Stimulated activated CD4-positive, alpha-beta T cell treated with anti-CD3 and anti-CD28 coated beads, Interleukin-2, amount 100 ng/mL, for 48 hours (primary cell): ENCODE measurements at places on chromosomes 1 and 21.

GRCh38 chr1:180194546-180195207 lies 35.4 kb upstream of the LHX4 start:
- no peak for DNase-seq

DNA sequence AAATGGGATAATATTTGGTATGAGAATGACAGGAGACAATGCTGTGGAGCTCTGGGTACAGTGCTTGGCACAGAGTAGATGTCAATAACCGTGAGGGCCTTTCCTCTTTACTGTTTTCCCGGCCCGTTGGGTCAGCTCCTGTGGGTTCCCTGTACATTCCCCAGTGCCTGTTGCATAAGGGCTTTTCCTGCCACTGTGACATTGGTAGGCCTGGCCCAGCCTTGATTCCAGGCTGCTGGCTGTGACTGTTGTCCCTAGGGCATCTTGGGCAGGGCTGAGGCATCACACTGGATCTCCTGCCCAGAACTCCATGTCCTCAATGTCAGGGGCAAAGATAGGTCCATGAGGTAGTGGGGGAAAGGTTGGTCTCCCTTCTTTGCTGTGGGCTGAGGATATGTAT lies 25.8 kb upstream of the MYCL start:
- no peak for DNase-seq

DNA sequence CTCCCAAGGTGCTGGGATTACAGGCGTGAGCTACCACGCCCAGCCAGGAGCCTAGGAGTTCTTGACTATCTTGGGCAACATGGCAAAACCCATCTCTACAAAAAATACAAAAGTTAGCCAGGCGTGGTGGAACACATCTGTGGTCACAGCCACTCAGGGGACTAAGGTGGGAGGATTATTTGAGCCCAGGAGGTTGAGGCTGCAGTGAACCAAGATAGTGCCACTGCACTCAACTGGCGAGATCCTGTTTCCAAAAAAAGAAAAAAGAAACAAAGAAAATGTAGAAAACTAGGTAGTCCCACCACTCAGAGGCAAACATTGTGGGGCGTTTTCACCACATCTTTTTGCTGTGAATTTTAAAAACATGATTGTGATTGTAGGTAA lies 141.3 kb downstream of the ZZZ3 start:
- no peak for DNase-seq

DNA sequence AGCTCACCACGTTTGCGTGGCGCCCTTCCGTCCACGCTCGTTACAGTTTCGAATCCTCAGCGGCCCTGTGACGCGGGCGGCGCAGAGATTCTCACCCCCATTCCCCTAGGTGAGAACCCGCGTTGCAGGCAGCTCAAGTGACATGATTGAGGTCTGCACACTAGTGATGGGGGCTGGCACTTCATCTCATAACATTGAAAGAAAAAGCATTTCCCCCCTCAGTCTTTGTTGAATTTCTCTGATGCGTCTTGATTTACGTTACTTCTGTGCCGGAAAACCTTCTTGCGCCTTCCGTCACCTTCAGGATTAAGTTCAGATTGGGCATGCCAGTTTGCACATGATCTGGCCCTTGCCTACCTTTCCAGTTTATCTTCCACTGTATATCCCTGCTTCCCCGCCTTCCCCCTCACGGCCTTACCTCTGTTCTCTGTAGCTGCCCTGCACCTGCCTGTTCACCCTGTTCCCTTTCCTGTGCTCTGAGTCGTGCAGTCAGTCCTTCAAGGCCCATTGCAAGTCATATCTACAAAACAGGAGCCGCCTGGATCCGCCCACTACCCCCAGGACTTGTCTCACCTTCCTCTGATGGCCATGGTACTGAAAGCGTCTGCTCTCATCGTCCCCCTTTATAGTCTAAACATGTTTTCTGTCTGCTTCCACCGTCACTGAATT lies 1.1 kb downstream of the CTPS1 start:
- DNase-seq = peak; percentile 41

GRCh38 chr1:59092126-59092525 lies 204.8 kb upstream of the FGGY start:
- no peak for DNase-seq

GRCh38 chr1:161998811-161999210 lies 24.9 kb downstream of the OLFML2B start:
- DNase-seq = no peak

DNA sequence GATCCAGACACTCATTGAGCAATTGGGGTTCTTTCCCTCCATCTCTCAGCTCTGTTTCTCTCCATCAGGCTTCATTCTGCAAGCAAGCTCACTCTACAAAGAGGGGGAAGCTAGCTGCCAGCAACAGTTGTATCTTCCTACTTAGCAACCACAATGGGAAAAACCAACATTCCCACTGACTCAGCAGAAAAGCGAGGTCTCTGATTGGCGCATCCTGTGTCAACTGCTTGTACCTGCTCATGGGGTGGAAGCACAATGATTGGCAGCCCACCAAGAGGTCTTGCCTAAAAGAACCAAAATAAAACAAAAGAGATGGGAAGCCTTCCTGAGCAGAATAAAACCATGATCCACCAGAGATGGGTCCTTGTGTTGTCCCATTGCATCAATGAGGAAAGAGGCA lies 4.0 kb upstream of the CDA start:
- no peak for DNase-seq

DNA sequence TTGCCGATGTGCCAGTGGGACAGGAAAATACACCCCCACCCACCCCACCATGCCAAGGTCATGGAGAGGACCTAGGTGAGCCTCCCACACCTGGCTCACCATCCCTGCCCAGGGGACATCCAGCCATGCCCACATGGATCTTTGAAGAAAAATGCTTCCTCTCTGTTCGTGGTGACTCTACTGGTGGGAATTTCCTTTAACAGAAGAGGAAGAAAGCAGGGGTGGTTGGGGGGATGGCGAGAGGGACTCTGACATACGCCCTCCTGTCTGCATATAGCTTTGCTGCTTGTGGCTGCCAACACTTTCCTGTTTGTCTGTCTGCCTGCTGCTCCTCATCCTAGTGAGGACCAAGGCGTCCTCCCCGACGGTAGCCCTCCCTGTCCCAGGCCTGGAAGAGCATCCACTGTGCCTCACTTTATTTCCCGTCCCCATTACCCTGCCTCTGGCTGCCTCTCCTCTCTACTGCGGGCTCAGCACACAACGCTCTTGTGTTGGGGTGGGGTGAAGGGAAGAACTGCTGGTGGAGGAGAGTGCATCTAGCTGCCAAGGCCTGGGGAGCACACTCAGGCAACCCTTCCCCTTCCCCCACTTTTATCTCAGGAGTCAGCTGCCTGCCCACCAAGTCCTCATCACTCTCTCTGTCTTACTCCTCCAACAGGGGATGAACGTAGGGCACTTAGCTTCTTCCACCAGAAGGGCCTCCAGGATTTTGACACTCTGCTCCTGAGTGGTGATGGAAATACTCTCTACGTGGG lies 2.5 kb downstream of the SEMA4A start:
- DNase-seq = no peak

DNA sequence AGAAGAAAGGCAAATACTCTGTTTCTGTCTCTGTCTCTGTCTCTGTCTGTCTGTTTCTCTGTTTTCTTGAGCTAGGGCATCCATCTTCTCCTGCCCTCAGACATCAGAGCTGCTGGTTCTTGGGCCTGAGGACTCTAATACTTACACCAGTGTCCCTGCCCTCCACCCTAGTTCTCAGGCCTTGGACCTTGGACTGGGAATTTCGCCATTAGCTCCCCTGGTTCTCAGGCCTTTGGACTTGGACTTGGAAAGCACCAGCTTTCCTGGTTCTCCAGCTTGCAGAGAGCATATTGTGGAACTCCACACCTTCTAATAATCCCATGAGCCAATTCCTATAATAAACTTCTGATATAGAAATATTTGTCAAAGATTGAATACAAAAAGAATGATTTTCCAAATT lies 32.6 kb downstream of the NBPF6 start:
- no peak for DNase-seq

GRCh38 chr1:39901464-39901713 lies 328 bp downstream of the MYCL start:
- DNase-seq = no peak

- DNase-seq = no peak
Observed at GRCh38 chr1:113935970-113936369, 6.8 kb downstream of the HIPK1 start.

DNA sequence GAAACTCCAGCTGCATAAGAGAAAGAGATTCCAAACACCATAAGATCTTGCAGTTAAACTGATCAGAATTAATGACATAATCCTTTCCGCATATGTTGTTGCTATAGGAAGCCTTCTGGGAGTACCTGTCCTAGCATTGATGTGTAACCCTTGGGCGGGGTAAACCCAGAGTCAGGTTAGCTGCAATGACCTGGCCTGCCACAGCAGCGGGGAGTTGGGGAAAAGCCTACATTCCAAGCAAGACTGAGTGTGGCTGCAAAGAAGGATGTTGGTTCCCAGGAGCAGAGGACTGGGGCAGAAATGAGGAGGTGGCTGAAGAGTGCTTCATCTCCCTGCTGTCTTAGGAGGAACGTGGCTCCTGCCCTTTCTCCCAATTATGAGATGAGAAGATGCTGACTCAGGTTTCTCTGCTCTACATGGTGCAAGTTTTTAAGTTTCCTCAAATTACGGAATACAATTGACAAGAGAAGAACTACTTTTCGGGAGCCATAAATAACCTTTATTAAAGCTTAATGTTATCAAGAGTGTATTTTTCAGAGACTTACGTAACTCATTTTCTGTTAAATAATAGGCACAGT lies 142.1 kb downstream of the RYR2 start:
- no peak for DNase-seq

DNA sequence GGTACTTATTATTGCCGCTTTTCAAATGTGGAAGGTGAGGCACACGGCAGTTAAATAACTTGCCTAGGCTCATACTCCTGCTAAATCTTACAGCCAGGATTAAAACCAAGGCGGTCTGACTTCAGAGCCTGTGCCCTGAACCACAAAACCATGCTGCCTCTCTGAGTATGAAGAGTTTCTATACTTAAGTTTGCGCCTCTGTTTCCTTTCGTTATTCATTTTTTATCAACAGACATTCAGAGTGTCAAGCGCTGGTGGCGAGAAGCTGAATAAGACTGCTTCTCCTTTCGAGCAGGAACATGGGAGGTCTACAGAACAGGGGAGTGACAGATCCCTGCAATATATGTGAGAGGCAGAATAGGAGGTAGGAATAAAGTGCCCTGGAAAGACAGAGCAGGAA lies 96.0 kb upstream of the DUSP10 start:
- no peak for DNase-seq

DNA sequence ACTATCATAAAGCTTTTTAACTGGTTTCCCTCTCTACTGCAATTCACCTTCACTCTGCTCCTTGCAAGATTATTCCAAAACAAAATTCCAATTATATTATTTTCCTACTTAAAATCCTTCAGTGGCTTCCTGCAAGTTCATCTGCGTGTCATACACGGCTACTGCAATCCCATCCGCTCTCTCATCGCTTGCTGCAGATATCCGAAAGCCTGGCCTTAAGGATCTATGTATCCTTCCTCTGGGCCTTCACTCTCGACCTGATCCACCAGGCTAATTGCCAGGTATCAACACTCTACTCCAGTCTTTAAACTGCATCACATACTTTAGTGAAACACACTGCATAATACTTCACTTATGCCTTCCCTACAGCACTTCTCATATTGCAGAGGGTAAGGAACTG lies 44.0 kb downstream of the VAV3 start:
- no peak for DNase-seq

DNA sequence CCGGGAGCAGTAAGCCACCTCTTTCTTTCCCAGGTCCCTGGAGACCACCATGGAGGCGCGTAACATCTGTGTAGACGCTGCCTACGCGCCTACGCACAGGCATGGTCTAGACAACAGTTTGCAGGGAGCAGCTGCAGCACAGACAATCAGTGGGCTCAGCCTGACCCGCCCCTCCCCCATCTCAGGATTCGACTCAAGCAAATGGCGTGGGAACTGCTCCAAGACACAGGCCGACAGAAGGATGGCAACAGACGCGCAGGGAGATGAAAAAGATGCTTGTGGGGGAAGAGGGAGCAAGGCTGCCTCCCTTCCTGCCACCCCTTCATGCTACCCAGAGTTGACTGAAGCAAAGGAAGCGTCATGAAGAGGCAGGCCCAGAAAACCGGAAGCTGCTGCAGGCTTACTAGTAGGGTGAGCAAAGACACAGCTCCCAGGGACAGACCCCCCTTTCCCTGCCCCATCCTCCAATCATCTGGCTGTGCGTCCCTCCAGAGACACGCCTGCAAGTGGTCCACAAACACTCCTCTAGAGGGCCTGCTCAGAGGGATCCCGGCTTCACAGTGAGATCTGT lies 19.5 kb downstream of the STK40 start:
- DNase-seq = no peak

DNA sequence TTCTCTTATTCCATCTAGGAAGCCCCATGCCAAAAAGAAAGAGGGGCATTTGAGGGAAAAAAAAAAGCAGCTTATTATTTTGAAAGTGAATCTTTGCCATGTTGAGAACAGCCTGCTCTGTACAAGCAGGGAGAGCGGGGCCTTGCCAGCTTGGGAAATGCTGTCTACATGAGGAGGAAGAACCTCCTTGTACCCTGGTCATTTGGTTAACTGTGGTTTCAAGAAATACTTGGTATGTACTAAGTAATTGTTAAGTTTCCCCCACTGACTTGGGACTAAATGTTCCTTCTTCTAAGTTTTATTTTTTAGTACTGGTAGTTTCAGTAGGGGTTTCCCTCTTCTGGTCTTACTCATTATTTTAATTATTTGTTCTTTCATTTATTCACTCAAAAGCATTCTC lies 144.1 kb upstream of the HOOK1 start:
- no peak for DNase-seq

DNA sequence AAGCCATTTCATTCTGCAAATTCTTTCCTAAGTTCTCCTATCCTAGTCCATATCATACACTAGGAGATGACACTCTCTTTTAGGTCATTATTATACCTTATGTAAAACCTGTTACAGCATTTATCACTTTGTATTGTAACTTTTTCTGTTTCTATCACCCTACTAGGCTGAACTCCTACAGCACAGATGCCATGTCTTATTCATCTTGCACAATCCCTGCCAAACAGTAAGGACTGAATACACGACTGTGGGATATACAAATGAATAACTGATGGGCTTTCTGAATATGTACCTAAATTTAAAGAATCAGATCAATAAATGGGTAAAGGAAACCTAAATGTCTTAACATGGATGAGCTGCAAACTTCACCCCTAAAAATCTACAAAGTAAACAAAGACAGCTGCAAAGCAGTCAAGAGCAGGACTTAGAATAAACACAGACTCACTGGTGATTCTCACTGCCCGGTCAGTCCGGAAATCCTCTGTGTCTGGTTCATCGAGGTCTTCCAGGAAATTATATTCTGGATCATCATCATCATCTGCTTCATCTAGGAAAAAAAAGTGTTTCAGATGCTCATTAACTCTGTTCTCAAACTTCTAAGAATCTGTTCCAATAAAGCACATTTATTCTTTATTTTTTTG lies 62.3 kb downstream of the GON4L start:
- DNase-seq = no peak

- DNase-seq = no peak
Observed at GRCh38 chr1:245475961-245476516, 321.3 kb downstream of the KIF26B start.

GRCh38 chr1:68293122-68293521 lies 60.8 kb upstream of the WLS start:
- DNase-seq = no peak
